ENCODE measurements at places on chromosomes 16 and 17.

DNA sequence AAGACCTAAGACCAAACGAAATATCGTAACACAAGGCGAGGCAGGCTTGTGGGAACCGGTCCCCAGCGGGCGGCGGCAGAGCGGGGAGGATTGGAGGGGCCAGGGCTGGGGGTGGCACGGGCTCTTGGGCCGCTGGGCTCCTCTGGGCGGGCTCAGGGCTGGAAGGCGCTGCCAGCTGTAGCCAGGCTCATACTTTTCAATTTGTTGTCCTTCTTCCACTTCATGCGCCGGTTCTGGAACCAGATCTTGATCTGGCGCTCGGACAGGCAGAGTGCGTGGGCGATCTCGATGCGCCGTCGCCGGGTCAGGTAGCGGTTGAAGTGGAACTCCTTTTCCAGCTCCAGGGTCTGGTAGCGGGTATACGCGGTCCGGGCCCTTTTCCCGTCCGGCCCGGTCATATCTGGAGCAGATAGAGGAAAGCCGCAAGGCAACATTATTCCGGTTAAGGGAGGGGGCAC, 1.5 kb downstream of the HOXB5 start:
- DNase-seq: no peak

DNA sequence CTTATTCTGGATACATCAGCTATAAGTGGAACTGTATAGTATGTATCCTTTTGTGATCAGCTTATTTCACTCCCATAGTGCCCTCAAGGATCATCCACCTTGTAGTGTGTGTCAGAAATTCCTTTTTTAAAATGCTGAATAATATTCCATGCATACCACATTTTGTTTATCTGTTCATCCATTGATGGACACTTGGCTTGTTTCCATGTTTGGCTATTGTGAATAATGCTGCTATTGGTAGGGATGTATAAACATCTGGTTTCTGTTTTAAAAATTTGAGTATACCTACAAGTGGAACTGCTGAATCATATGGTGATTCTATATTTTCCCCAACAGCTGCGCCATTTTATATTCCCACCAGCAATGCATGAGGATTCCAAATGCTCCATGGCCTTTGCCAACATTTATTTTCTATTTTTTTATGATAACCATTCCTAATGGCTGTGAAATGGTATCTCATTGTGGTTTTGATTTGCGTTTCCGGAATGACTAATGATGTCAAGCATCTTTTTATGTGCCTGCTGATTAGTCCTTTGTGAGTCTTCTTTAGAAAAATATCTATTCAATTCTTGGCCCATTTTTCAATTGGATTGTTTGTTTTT, 11.6 kb downstream of the RCVRN start:
- DNase-seq: no peak

DNA sequence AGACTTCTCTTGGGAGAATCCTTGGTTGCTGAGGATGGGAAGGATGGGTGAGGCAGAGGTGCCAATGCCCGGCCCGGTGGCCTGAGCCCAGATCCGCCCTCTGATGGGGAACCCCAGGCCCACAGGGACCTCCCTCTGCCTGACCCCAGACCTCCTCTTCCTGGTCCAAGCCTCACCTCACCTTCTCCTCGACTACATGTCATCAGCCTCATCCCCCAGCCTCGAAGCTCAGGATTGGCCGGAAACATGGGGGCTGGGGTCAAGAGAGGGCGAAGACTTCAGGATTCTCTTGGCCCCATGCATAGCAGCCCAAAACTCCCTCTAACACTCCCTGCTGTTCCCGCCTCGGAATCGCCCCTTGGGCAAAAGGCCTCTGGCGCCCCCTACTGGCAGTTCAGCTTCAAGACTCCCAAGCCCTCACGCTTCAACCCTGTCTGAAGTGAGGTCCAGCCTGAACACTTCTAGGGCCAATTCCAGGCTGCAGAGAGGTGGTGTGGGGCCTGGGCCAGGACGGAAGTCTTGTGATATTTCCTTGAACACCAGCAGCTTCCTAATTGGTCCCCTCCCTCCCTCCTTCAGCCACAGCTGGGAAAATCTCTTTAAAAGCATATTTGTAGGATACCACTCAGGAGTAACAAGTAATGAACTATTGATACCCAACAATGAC, 47.2 kb downstream of the ARHGAP27 start:
- DNase-seq: peak; percentile 64

- DNase-seq: no peak
These were observed 45.1 kb downstream of the NOG start for GRCh38 chr17:56638591-56639051.

DNA sequence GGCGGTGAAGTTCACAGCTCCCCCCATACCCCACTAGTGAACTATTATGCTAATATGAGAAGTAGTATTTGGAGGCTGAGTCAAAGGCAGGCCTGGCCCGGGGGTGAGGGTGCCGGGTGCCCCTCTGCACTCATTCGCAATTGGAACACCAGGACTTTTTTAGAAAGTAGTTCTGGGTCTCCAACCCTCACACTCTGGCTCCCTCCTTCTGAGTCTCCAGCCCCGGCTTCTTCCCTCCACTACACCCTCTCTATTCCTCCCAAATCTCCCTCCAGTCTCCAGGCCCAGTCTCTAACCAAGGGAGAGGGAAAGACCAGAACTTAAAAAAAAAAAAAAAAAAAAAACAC, 11.3 kb upstream of the HOXB2 start:
- DNase-seq: no peak

- DNase-seq: no peak
These were observed 85.4 kb downstream of the PPM1E start for GRCh38 chr17:58840820-58841612.

- DNase-seq: no peak
These were observed 6.6 kb upstream of the ZNF263 start for GRCh38 chr16:3276679-3277078.

DNA sequence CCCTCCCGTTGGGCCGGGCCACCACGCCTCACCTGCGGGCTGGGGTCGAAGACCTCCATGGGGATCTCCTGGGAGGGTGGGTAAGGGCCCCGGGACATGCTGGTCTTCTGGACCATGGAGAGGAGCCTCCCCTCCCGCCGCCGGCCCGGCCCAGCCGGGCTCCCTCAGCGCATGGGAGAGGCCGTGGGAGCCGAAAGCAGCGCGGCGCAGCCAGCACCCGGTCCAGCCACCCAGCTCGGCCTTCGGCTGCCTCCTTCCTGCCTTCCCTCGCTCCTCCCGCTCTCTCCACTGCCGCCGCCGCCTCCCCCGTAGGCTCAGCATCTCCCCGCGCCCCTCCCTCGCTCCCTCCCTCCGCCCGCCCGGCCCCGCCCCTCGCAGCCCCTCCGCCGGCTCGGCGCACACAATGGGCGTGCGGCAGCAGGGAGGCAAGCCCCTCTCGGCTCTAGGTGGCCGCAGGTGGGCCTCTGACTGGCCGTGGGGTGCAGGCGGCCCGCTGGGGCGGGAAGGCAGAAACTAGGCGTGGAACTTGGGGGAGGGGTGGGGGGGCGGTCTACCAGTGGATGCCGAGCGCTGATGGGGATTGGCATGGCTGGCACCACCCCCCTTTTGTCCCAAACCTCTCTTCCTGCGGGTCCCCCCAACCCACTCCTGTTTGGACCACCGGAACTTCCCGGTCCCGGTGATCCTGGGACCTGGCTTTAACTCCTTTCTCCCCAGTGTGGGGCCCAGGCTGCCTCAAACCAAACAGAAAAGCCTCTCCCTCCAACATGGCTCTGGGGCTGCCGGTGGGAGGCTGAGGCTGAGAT, at the start of gene CACNB1:
Gene CACNB1 (minus strand): TSS at position 290 of the 806 bp plus-strand sequence. CDS start 174 bp downstream, at position 116.
- peak; percentile 76 for DNase-seq

GRCh38 chr16:29743475-29743826, 2.3 kb downstream of the C16orf54 start:
- no peak for DNase-seq

GRCh38 chr16:86733546-86734254, 155.4 kb downstream of the FOXL1 start:
- no peak for DNase-seq

GRCh38 chr17:556431-556995, 158.1 kb downstream of the VPS53 start:
- no peak for DNase-seq

- no peak for DNase-seq
These were observed 18.6 kb upstream of the SPN start for GRCh38 chr16:29644338-29644857.

- DNase-seq: no peak
These were observed 243.9 kb upstream of the RBFOX1 start for GRCh38 chr16:7088711-7089110.

- peak; percentile 80 for DNase-seq
These were observed 7.4 kb downstream of the HS3ST3A1 start for GRCh38 chr17:13594310-13594709.

GRCh38 chr16:30556125-30556473, 2.1 kb downstream of the ZNF764 start:
- DNase-seq: no peak

GRCh38 chr16:87715231-87715630, 50.6 kb downstream of the KLHDC4 start:
- no peak for DNase-seq

DNA sequence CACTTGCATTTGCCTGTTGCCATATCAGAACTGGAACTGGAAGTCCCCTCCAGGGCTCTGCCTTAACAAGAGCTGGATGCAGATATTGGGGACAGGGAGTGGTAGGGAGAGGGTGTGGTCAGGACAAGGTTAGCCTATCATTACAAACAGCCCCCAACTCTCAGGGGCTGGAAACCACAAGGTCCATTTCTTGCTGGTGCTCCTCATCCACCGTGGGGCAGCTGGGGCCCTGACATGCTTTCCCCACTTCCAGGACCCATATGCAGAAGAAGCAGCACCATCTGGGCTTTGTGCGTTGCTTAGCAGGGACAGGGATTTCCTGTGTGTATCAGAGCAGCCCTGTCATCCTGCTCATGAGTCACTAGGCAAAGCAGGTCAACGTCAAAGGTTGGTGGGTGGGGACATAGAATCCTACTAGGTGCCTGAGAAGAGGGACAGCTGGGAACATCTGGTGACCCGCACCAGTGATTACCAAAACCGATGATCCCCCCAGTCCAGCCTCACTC, 26.9 kb downstream of the RGS9 start:
- DNase-seq: no peak

GRCh38 chr17:57636274-57636673, 108.8 kb downstream of the CCDC182 start:
- no peak for DNase-seq

DNA sequence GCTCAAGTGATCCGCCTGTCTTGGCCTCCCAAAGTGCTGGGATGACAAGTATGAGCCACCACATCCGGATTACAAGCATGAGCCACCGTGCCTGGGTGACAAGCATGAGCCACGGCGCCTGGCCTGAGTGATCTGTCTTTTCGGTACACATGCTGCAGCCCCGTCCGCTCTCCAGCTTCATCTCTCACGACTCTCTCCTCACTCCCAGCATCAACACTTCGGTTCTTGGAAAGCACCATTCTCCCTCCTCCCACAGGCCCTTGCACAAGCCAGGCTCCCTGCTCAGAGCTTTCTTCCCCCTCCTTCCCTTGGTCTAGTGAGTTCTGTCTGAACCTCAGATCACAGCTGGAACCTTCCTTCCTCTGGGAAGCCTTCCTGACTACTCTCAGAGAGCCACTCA, 6.5 kb upstream of the NCBP3 start:
- DNase-seq: no peak

DNA sequence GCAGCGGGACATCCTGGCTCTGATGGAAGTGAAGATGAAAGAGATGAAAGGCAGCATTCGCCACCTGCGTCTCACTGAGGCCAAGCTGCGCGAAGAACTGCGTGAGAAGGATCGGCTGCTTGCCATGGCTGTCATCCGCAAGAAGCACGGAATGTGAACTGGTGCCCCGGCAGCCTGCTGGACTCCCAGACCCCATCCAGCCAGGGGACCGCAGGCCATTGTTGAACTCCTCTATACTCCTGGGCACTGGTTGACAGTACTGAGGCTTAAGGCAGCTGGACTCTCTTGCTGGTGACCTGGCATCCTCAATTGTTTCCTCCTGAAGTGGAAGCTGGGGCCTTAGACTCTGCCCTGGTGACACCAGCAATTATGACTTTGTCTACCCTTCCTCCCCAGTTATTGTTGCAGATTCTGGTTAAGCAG, 1.2 kb downstream of the THAP11 start:
- DNase-seq: no peak

GRCh38 chr16:64012166-64012565, 1109.7 kb downstream of the CDH11 start:
- no peak for DNase-seq

- no peak for DNase-seq
These were observed 2.1 kb upstream of the GSDMB start for GRCh38 chr17:39920218-39921210.

DNA sequence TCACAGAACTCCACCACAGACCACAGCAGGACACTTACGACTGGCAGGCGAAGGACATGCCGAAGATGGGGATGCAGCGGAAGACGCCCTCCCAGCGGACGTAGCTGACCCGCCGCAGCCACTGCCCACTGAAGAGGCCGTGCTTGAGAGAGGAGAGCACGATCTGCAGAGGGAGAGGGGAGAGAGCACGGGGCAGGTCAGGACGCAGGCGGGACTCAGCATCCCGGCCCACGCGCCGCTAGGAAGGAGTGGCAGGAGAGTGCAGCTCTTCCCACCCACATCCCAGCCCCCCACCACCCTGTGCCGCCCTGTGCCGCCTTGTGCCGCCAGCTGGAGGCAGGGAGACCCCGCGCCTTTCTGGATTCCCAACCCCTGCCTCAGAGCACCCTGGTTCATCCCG, 14.5 kb downstream of the SLC38A10 start:
- no peak for DNase-seq

GRCh38 chr16:23668225-23668624, 10.5 kb upstream of the PLK1 start:
- peak; percentile 15 for DNase-seq

DNA sequence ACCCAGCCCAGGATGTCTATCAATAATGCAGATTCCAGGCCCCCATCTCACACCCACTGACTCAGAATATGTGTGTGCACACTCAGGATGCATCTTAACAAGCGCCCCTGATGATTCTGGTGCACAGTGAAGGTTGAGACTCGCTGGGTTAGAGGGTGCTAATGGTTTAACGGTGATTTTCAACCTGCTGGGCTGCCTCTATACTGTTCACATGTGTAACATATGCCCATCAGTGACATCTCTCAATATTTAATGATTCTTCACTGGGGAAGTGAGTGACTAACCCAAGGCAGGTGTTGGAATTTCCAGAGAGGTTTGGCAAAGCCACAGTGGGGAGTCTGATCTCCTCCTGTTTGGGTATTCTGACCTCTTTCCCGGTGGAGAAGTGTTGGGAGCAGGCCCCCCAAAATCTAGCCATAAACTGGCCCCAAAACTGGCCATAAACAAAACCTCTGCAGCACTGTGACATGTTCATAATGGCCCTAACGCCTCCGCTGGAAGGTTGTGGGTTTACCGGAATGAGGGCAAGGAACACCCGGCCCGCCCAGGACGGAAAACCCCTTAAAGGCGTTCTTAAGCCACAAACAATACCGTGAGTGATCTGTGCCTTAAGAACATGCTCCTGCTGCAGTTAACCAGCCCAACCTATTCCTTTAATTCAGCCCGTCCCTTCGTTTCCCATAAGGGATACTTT, 4.1 kb upstream of the DOC2B start:
- DNase-seq: no peak

GRCh38 chr17:73643001-73643851, 1.0 kb downstream of the SDK2 start:
- DNase-seq: no peak

GRCh38 chr17:74919440-74920305, 3.4 kb downstream of the USH1G start:
- DNase-seq: no peak
